ENCODE measurements at places on chromosomes 6 and 20. TPM values are rescaled to one million over a fixed set of nuclear protein-coding genes. Genes with fewer than 3 reads are reported as not detected.

MCM8 gene
- 0.18 TPM for polyA plus RNA-seq

B4GALT5 gene
- polyA plus RNA-seq: 2.4 TPM

GPSM3 gene
- 393 TPM for polyA plus RNA-seq

MTFR2 gene
- polyA plus RNA-seq: 0.60 TPM

MEI4 gene
- not detected for polyA plus RNA-seq

ZNFX1 gene
- polyA plus RNA-seq: 7.9 TPM

ZNF322 gene
- 1.3 TPM for polyA plus RNA-seq

LIN28B gene
- not detected for polyA plus RNA-seq

NRSN1 gene
- polyA plus RNA-seq: not detected

SAMD10 gene
- 2.2 TPM for polyA plus RNA-seq

RAET1G gene
- not detected for polyA plus RNA-seq

UBE2V1 gene
- polyA plus RNA-seq: 31.0 TPM

PLEKHG1 gene
- 0.05 TPM for polyA plus RNA-seq

CBLN4 gene
- polyA plus RNA-seq: not detected

ID4 gene
- not detected for polyA plus RNA-seq

KIAA1755 gene
- not detected for polyA plus RNA-seq

ADA gene
- polyA plus RNA-seq: 15.6 TPM

IL17F gene
- polyA plus RNA-seq: not detected

MAN1A1 gene
- polyA plus RNA-seq: 16.1 TPM

C2 gene
- polyA plus RNA-seq: 7.2 TPM

TPBG gene
- polyA plus RNA-seq: not detected

PPARD gene
- 2.4 TPM for polyA plus RNA-seq

CYP24A1 gene
- polyA plus RNA-seq: not detected

TMEM239 gene
- not detected for polyA plus RNA-seq

OGFR gene
- 79.3 TPM for polyA plus RNA-seq

ACSS2 gene
- 48.4 TPM for polyA plus RNA-seq

GPR6 gene
- not detected for polyA plus RNA-seq

CGA gene
- not detected for polyA plus RNA-seq

ARMH2 gene
- polyA plus RNA-seq: 0.71 TPM

ANGPT4 gene
- polyA plus RNA-seq: 0.14 TPM

GPX6 gene
- not detected for polyA plus RNA-seq

CST3 gene
- polyA plus RNA-seq: 1,459 TPM

SH3BGRL2 gene
- 0.30 TPM for polyA plus RNA-seq

IL20RA gene
- not detected for polyA plus RNA-seq

CTAGE9 gene
- not detected for polyA plus RNA-seq

SGK2 gene
- polyA plus RNA-seq: not detected

F13A1 gene
- 105 TPM for polyA plus RNA-seq

SIRPD gene
- polyA plus RNA-seq: 13.0 TPM

LY86 gene
- 454 TPM for polyA plus RNA-seq

GLP1R gene
- polyA plus RNA-seq: not detected

CNR1 gene
- polyA plus RNA-seq: 0.07 TPM

HLA-DQB2 gene
- 57.0 TPM for polyA plus RNA-seq

HLA-DOA gene
- polyA plus RNA-seq: 16.1 TPM

NR2E1 gene
- polyA plus RNA-seq: not detected

FHL5 gene
- not detected for polyA plus RNA-seq

RHAG gene
- polyA plus RNA-seq: not detected

KCNQ2 gene
- polyA plus RNA-seq: not detected

KCNB1 gene
- not detected for polyA plus RNA-seq

RPP21 gene
- polyA plus RNA-seq: 63.6 TPM

CLPSL1 gene
- not detected for polyA plus RNA-seq

RIPPLY2 gene
- polyA plus RNA-seq: not detected

MUCL3 gene
- polyA plus RNA-seq: not detected

Data from CD14-positive monocyte (primary cell).